ENCODE measurements at places on chromosomes 6 and 20.

- peak; percentile 47 for DNase-seq
Measured at GRCh38 chr6:43076464-43077332, 584 bp downstream of the PTK7 start.

DNA sequence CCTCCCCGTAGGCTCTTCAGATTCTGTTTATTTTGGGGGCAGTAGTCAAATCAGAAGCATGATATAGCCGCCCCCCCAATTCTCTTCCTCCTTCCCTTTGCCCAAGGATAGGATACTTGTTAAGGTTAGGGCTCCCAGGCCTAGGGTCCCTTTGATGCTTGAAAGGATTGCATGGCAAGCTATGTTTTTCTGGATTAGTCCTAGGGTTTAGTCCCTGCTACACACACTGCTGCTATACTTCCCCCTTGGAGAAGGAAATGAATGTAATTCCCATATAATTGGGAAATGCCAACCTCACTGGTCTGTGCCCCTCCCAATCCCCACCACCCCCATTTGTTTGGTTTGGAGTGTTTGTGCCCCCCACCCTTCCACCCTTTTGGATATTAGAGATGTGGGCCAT is 62.8 kb downstream of the ZFAND3 start:
- no peak for DNase-seq

DNA sequence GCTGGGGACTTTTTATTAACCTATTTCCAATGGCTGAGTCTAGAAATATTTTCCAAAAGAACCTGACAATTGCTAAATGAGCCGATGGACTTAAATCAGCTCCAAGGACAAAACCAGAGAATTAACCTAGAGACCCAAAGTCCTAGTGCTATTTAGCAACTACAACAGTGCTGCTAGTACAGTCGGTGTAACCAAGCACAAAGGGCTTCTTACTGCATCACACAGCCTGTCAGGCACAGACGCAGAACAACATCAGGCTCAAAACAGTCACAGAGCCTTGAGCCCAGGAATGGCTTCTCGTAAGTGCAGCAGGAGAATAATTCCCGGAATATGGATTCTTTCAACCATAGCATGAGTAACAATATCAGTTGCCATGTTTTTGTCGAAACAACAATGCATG is 70.0 kb downstream of the GFOD1 start:
- DNase-seq = no peak

DNA sequence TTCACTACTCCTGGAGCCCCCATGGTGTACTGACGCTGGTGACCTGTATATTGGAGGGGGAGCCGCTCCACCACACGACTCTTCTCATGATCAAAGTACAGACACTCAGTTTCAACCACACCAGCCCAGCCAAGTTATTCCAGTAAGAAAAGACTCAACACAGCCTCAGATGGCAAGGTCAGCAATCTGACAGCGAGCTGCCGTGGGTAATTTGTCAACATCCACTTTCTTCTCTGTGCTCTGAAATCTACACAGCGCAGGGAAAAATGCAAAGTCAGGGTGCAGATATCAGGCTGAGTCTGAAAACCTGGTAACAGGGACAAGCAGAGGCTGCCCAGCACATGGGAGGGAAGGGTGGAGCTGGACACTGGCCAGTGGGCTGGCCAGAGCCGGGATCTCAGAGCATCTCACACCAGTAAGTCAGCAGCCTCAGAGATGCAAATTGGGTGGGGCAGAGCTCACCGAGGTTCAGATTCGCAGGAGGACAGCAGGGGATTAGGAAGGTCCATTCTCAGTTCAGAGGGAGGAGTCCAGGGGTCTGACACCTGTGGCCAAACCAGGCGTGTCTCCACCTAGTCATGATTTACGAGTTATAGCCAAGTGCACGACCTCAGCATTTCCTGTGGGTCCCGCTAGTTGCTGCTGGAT is 44.5 kb upstream of the RPS6KA2 start:
- peak; percentile 6 for DNase-seq

DNA sequence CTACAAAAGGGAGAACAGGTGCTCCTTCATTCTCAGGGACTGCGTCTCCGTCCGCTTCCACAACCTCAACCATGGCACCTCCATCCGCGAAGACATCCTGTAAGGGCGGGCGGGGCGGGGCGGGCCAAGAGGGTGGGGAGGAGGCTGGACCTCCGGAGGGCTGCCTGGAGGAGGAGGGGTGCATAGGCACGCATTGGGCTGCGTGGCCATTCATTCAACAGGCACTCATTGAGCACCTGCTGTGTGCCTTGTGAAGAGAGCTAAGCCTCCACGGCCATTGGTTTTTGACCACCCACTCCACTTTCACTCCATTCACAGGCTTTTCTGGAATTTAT is 435 bp downstream of the ZSWIM3 start:
- DNase-seq = no peak
